ENCODE measurements at places on chromosomes 5 and 9. TPM values are rescaled to one million over a fixed set of nuclear protein-coding genes. Genes with fewer than 3 reads are reported as not detected.

FAM78A gene
- polyA plus RNA-seq = 0.61 TPM

WDR31 gene
- 0.86 TPM for polyA plus RNA-seq

PHF24 gene
- polyA plus RNA-seq = 0.11 TPM

FCHO2 gene
- polyA plus RNA-seq = 6.9 TPM

SEC24A gene
- polyA plus RNA-seq = 18.9 TPM

ANKRD18B gene
- polyA plus RNA-seq = 0.62 TPM

VCAN gene
- 104 TPM for polyA plus RNA-seq

TEK gene
- 2.0 TPM for polyA plus RNA-seq

SH2D3C gene
- 2.2 TPM for polyA plus RNA-seq
